Common myeloid progenitor, CD34-positive (primary cell): ENCODE measurements at places on chromosomes 7 and 10.
A peak's percentile ranks its signal among the peaks of the same experiment; 100 is the strongest.

- no peak overlapping the region for H3K27ac ChIP-seq
- DNase-seq = no peak
- H3K27me3 ChIP-seq = no peaks in the 10 kb centered on the region
- H3K4me3 ChIP-seq = no peak overlapping the region
Measured at GRCh38 chr10:22803261-22803885, 89.0 kb upstream of the PIP4K2A start.

GRCh38 chr7:151167197-151167961 lies at the start of gene GBX1:
Gene GBX1 (minus strand): TSS chr7:151167694. CDS start chr7:151167548, 146 bp downstream.
- peaks cover 18% of the 10 kb centered on the region for H3K4me1 ChIP-seq
- peak; percentile 55 for DNase-seq
- H3K4me3 ChIP-seq = peak within 1 kb of the TSS; percentile 63

GRCh38 chr7:70016044-70016770 lies 417.9 kb downstream of the AUTS2 start:
- peak; percentile 3 for DNase-seq
- no peaks in the 10 kb centered on the region for H3K4me1 ChIP-seq
- no peak overlapping the region for H3K4me3 ChIP-seq
- H3K36me3 ChIP-seq = no peaks in the 10 kb centered on the region
- H3K27ac ChIP-seq = no peak overlapping the region

DNA sequence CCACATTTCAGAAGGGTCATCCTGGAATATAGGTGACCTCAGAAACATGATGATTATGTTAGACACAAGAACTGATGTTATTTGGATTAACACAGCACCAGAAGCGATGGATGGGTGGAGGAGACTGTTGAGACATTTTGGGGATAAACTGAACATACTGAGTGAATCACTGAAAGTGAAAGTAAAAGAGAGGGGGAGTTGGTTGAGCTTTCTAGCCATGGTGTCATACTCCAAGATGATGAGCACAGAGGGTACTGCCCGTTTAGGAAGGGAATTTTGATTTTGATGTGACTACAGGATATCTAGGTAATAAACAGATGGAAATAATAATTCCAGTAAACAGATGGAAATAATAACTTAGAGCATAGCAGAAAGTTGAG lies 248.0 kb upstream of the NPY start:
- no peak overlapping the region for H3K4me3 ChIP-seq
- no peaks in the 10 kb centered on the region for H3K27me3 ChIP-seq
- no peak overlapping the region for H3K27ac ChIP-seq
- no peaks in the 10 kb centered on the region for H3K4me1 ChIP-seq
- no peak for DNase-seq

DNA sequence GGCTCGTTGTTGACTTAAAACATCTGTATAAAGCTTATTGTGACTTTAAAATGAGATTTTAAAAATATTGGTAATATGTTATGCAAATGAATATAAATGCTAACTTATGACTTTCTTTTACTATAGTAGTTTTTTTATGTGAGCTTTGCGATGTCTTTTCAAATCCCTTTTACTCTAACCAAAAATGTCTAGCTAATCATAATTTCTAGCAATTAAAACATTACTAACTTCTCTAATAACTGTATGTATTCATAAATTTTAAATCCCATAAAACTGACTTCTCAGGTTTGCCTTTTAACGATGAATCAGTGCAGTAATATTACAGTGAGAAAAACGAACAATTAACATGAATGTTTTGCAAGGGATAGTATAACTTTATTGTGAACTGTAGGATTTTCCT lies 113.2 kb downstream of the MAPK8 start:
- H3K36me3 ChIP-seq = no peaks in the 10 kb centered on the region
- no peak overlapping the region for H3K4me3 ChIP-seq
- H3K27ac ChIP-seq = no peak overlapping the region
- H3K27me3 ChIP-seq = no peaks in the 10 kb centered on the region
- no peak for DNase-seq

DNA sequence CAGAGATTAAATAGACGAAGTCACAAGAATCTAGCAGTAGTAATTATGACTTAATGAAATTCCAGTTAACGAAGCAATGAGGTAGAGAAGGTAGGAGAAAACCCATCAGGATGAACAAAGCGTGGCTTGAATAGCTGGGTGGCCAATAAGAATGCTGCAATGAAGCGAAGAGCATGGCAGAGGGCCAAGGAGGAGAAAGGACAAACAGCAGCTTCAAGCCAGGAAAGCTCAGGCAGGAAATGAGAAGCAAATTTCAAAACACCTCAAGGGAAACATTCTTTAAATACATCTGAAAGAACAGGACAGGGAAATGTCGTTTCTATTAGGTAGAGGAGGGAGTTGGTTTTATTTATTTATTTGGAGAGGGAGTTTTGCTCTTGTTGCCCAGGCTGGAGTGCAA lies 122.5 kb downstream of the KIAA1217 start:
- H3K27ac ChIP-seq = no peak overlapping the region
- no peaks in the 10 kb centered on the region for H3K27me3 ChIP-seq
- H3K4me1 ChIP-seq = no peaks in the 10 kb centered on the region
- no peaks in the 10 kb centered on the region for H3K36me3 ChIP-seq
- H3K4me3 ChIP-seq = no peak overlapping the region

DNA sequence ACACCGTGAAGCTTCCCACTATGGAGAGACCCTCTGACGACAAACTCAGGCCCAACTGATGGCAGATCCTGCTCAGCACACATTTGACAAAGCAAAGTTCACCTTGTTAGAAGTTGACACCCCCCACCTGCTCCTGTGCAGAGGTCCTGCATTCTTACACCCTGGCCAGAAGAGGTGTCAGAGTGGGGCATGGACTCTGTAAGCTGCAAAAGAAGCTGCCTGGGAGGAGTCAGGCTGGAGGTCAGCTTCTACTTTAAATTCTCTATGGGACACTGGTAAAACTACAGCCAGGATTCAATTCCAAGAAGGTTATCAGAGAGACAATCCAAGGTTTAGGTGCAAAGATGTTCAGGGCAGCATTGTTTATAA lies 20.0 kb upstream of the TNS3 start:
- no peak for DNase-seq
- no peak overlapping the region for H3K4me3 ChIP-seq
- H3K36me3 ChIP-seq = no peaks in the 10 kb centered on the region
- H3K27me3 ChIP-seq = no peaks in the 10 kb centered on the region
- H3K4me1 ChIP-seq = peaks cover 35% of the 10 kb centered on the region
